Effector memory CD4-positive, alpha-beta T cell (primary cell): ENCODE measurements at places on chromosomes 2 and 18.

GRCh38 chr18:24060644-24061043, 46.1 kb downstream of the TTC39C start:
- DNase-seq = no peak

- DNase-seq = no peak
Measured at GRCh38 chr2:197975931-197976519, 171.6 kb downstream of the PLCL1 start.

GRCh38 chr18:49920731-49921130, 107.4 kb upstream of the ACAA2 start:
- DNase-seq = no peak

DNA sequence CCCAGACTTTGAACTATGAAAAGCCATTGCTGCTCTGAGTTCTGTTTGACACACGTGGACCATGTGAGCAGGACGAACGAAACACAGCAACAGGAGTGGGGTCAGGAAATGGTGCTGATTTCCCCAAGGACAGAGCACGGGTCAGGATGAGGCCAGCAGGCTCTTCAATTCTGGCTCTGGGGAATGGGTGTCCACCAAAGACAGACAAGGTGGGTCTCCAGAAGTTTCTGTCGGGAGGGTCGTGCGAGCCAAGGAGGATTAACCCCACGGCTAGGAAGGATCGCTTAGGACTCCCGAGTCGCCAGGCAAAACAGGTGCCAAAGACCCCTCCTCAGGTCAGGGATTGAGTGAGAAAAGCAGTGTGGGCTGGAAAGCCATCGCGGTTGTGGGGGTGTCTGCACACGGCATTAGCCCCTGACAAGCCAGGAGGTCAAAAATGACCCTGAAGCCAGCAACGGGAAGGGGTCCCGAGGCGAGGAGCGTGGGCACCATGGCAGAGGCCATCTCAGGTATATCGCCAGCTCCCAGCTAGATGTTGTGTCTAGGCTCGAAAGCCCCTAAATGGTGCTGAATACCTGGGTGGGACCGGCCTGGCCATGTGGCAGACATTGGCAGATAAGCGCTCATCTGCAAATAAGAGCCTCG, 213.9 kb upstream of the SALL3 start:
- no peak for DNase-seq

GRCh38 chr2:20159411-20160070, 65.4 kb downstream of the SDC1 start:
- DNase-seq = no peak

- DNase-seq = no peak
Measured at GRCh38 chr2:64887565-64887964, 101.6 kb upstream of the SLC1A4 start.

DNA sequence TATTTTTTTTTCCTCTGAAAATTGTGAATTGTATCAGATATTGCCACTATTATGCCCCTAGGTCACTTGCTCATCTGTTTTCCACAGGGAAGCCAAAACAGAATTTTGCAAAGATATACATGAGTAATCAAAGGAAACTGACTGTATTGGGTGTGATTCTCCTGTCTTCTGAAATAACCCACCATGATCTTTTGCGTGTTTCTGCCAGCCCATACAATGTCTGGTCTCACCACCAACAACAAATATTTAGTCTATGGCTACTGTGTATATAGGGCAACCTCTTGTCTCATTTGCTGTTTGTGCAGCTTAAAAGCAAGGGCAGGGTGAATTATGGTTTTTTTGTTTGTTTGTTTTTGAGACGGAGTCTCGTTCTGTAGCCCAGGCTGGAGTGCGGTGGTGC, 26.5 kb downstream of the EPAS1 start:
- no peak for DNase-seq

GRCh38 chr2:205220559-205220958, 461.7 kb upstream of the NRP2 start:
- DNase-seq = no peak

GRCh38 chr2:223457301-223457700, 144.9 kb downstream of the SCG2 start:
- no peak for DNase-seq

GRCh38 chr2:46135228-46135855, 161.9 kb upstream of the EPAS1 start:
- no peak for DNase-seq
